ENCODE measurements at places on chromosomes 16 and 17. TPM values are rescaled to one million over a fixed set of nuclear protein-coding genes. Genes with fewer than 3 reads are reported as not detected.

GRCh38 chr17:77666881-77667395 is 291.6 kb upstream of the TNRC6C start:
- H3K36me3 ChIP-seq = no peaks in the 10 kb centered on the region
- H3K27me3 ChIP-seq = no peaks in the 10 kb centered on the region
- no peaks in the 10 kb centered on the region for H3K4me1 ChIP-seq
- no peak for DNase-seq

- no peaks in the 10 kb centered on the region for H3K36me3 ChIP-seq
- no peak overlapping the region for H3K4me3 ChIP-seq
- peak; percentile 33 for DNase-seq
- no peaks in the 10 kb centered on the region for H3K27me3 ChIP-seq
Measured at GRCh38 chr17:21218101-21218500, 4.1 kb upstream of the TMEM11 start.

DNA sequence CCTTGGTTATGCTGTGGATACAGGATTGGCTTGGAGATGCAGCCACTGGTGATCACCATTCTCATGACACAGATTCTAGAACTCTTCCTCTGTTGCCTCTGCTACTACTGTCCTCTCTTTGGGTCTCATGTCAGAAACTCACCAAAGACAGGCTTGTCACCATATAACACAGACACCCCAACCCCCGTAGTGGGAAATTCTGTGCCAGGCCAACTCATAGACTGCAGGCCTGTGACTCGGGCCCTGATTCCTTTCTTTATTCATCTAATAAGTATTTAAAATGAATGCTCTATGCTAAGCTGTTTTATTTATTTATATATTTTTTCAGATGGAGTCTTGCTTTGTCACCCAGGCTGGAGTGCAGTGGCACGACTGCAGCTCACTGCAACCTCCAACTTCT is 9.5 kb downstream of the CYB5D2 start:
- H3K4me1 ChIP-seq = no peaks in the 10 kb centered on the region
- H3K27ac ChIP-seq = no peak overlapping the region
- DNase-seq = no peak

- no peak overlapping the region for H3K27ac ChIP-seq
- H3K4me3 ChIP-seq = no peak overlapping the region
- H3K4me1 ChIP-seq = peaks cover 22% of the 10 kb centered on the region
- H3K27me3 ChIP-seq = no peaks in the 10 kb centered on the region
- H3K36me3 ChIP-seq = peaks cover 2% of the 10 kb centered on the region
Measured at GRCh38 chr16:48381201-48381600, 4.0 kb downstream of the SIAH1 start.

GRCh38 chr17:79914813-79915740 is 75.8 kb upstream of the CBX4 start:
- no peaks in the 10 kb centered on the region for H3K27me3 ChIP-seq
- H3K36me3 ChIP-seq = no peaks in the 10 kb centered on the region
- no peaks in the 10 kb centered on the region for H3K4me1 ChIP-seq
- H3K4me3 ChIP-seq = no peak overlapping the region

The G6PC1 gene
- not detected for polyA plus RNA-seq

DNA sequence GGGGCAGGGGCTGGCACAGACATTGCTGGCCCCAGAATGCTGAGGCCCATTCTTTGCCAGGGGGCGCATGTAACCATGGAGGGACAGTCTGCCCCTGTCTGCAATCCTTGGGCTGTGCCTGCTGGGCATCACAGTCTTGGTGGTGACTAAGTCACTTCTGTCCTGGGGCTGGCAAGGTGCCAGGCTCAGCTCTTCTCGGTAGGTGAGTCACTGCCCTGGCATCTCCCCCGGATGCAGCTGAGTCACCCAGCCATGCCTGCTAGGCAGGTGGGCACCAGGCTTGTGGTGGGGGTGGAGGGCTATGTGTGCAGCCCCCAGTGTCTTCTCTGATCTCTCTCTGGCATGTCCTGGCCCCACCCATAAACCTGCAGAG is 5.6 kb downstream of the RARA start:
- peaks cover 81% of the 10 kb centered on the region for H3K4me1 ChIP-seq
- no peak overlapping the region for H3K4me3 ChIP-seq
- no peak overlapping the region for H3K27ac ChIP-seq
- no peaks in the 10 kb centered on the region for H3K36me3 ChIP-seq

The HEXIM1 gene
- polyA plus RNA-seq = 17.7 TPM

- DNase-seq = no peak
- H3K4me3 ChIP-seq = no peak overlapping the region
- peaks cover 9% of the 10 kb centered on the region for H3K4me1 ChIP-seq
- H3K27me3 ChIP-seq = no peaks in the 10 kb centered on the region
- no peak overlapping the region for H3K27ac ChIP-seq
- H3K36me3 ChIP-seq = no peaks in the 10 kb centered on the region
Measured at GRCh38 chr17:50452630-50453300, 15.9 kb downstream of the CHAD start.

- H3K27ac ChIP-seq = no peak overlapping the region
- H3K27me3 ChIP-seq = no peaks in the 10 kb centered on the region
- no peaks in the 10 kb centered on the region for H3K36me3 ChIP-seq
Measured at GRCh38 chr16:85125570-85126393, 13.5 kb upstream of the CIBAR2 start.

DNA sequence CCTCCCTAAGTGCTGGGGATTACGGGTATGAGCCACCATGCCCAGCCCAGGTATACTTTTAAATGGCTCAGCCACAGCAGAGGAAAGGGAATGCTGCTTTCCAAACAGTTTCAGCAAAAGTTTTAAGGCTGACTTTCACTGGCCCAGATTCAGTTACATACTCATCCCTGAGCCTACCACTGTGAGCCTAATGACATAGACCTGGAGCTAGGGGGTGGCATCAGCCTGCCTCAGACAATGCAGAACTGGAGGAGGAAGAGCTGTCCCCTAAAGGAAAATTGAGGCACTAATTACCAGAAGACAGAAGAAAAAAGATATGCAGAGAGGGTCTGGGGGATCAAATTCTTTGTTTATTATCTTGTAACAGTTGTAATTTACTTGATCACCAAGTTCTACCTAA is 43.9 kb downstream of the HS3ST4 start:
- H3K27ac ChIP-seq = no peak overlapping the region
- H3K4me3 ChIP-seq = no peak overlapping the region
- H3K4me1 ChIP-seq = no peaks in the 10 kb centered on the region

The TMIGD1 gene
- polyA plus RNA-seq = not detected

DNA sequence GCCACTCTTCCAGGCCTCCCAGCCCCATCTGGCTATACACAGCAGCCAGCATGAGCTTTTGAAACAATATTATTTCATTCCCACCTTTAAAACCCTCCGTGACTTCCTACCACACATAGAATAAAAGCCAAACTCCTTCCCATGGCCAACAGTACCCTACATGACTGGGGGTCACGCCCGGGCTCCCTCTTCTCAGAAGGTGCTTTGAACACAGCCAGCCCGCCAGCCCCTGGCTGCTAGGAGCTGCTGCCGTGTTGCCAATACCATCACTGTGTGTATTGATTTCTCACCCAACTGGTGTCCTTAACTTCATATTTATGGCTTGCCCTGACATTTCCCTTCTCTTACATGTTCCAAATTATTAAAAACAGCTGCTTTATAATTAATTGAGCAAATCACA is 111.2 kb downstream of the GNAO1 start:
- no peak overlapping the region for H3K4me3 ChIP-seq
- H3K27me3 ChIP-seq = no peaks in the 10 kb centered on the region
- H3K36me3 ChIP-seq = no peaks in the 10 kb centered on the region
- H3K27ac ChIP-seq = no peak overlapping the region

- H3K27ac ChIP-seq = no peak overlapping the region
- no peak for DNase-seq
- H3K4me1 ChIP-seq = no peaks in the 10 kb centered on the region
- H3K27me3 ChIP-seq = no peaks in the 10 kb centered on the region
- H3K4me3 ChIP-seq = no peak overlapping the region
Measured at GRCh38 chr16:3084969-3085670, 14.0 kb downstream of the ZSCAN10 start.

GRCh38 chr16:85586380-85587104 is 26.6 kb upstream of the GSE1 start:
- H3K4me3 ChIP-seq = no peak overlapping the region
- H3K27ac ChIP-seq = no peak overlapping the region
- peaks cover 56% of the 10 kb centered on the region for H3K4me1 ChIP-seq
- no peaks in the 10 kb centered on the region for H3K36me3 ChIP-seq

The KRTAP2-2 gene
- not detected for polyA plus RNA-seq

The PPL gene
- polyA plus RNA-seq = 7.5 TPM

GRCh38 chr16:4058386-4058785 is 57.9 kb downstream of the ADCY9 start:
- no peak for DNase-seq
- H3K27ac ChIP-seq = no peak overlapping the region
- H3K4me1 ChIP-seq = peaks cover 9% of the 10 kb centered on the region
- no peak overlapping the region for H3K4me3 ChIP-seq

The CHST5 gene
- 0.05 TPM for polyA plus RNA-seq

DNA sequence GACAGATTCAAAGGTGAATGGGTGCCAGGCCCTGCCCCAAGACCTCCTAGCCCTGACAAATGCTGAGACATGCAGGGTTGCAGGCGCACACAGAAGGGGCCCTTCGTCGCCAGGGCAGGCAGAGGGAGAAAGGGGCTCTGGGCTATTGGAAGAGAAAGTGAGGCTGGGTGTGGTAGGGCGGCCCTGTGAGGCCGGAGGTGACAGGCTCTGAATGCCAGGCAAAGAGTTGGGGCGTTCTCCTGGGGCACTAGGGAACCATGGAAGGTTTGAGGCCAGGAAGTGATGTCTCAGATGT is 26.4 kb upstream of the NXPH3 start:
- no peak overlapping the region for H3K4me3 ChIP-seq
- no peaks in the 10 kb centered on the region for H3K27me3 ChIP-seq
- no peaks in the 10 kb centered on the region for H3K36me3 ChIP-seq
- H3K27ac ChIP-seq = no peak overlapping the region
- H3K4me1 ChIP-seq = no peaks in the 10 kb centered on the region

DNA sequence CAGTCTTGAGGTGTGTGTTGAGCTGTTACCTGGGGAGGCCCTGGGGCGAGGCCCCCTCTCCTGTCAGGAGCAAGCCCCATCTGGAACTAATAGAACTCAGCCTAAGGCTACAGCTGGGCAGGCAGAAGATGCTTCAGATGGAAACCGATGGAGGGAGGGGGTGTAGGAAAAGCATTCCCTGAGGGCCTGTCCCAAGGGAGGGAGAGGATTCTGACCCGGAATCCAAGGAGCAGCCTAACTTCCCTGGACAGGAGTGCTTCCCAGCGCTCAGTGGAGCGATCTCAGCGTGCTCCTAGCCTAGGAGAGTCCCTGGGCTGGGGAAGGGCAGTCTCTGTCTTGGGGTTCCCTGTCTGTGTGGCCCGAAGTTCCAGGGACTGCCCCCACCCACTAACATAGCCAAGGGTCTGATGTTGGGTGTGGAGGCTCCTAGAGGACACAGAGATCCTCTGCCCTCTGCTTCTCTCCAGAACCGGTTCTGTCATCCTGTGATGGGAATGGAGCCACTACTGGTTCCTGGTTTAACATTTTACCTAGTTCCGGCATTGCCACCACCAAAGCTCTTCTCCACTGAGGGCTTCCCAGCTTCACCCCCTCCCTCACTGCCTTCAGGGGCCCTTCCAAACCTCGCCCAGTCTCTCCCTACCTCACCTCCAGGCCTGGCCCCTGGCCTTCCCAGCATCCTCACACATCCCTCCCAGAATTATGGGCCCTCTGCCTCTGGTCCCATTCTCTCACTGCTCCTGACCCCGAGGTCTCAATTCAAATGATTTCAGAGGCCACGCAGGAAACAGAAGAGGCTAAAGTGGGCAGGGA is 58.7 kb downstream of the RTN4RL1 start:
- peak overlapping the region; percentile 96 for H3K27ac ChIP-seq
- H3K27me3 ChIP-seq = no peaks in the 10 kb centered on the region
- H3K4me1 ChIP-seq = peaks cover 58% of the 10 kb centered on the region

GRCh38 chr16:12314653-12315185 is 338.2 kb downstream of the SNX29 start:
- no peaks in the 10 kb centered on the region for H3K27me3 ChIP-seq
- peaks cover 7% of the 10 kb centered on the region for H3K4me1 ChIP-seq
- H3K36me3 ChIP-seq = no peaks in the 10 kb centered on the region

GRCh38 chr17:77736199-77736585 is 222.3 kb upstream of the TNRC6C start:
- no peaks in the 10 kb centered on the region for H3K36me3 ChIP-seq
- H3K27me3 ChIP-seq = no peaks in the 10 kb centered on the region
- no peak for DNase-seq
- H3K4me3 ChIP-seq = no peak overlapping the region

- H3K27ac ChIP-seq = peak overlapping the region; percentile 17
- H3K4me1 ChIP-seq = peaks cover 14% of the 10 kb centered on the region
Measured at GRCh38 chr17:38742411-38743308, 5.5 kb downstream of the PCGF2 start.

DNA sequence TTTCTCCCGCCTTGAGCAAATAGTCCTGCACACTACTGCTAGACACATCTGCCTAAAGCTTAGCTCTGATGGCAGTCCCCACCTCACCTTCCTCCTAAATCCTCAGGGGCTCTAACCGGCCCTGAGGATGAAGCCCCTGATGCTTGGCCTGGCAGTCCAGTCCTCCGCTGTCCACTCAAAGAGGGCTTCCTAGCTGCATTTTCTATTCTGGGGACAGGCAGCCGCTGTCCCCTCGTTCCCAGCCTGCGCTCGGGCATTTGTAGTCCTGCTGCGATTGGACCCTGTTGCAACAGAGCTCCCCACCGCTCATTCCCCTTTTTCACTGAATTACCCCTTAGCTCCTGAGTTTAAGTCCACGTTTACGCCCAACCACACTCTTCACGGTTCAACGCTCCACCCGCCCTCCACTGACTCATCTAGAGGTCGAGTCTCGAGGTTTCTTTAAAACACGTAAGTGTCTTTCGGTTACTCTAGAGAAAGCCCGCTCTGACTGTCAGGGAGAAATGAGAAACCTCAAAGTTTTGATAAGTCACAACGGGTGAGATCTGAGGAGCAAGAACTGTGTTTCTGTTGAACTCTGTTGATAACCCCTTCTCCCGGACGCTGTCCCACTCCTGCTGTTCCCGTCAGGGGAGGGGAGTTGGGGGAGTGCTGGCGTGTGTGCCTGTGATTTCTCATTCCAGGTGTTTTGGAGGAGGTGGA is 4.5 kb downstream of the CCR7 start:
- peak overlapping the region; percentile 59 for H3K27ac ChIP-seq
- H3K27me3 ChIP-seq = no peaks in the 10 kb centered on the region

The NPIPA2 gene
- 4.0 TPM for polyA plus RNA-seq

DNA sequence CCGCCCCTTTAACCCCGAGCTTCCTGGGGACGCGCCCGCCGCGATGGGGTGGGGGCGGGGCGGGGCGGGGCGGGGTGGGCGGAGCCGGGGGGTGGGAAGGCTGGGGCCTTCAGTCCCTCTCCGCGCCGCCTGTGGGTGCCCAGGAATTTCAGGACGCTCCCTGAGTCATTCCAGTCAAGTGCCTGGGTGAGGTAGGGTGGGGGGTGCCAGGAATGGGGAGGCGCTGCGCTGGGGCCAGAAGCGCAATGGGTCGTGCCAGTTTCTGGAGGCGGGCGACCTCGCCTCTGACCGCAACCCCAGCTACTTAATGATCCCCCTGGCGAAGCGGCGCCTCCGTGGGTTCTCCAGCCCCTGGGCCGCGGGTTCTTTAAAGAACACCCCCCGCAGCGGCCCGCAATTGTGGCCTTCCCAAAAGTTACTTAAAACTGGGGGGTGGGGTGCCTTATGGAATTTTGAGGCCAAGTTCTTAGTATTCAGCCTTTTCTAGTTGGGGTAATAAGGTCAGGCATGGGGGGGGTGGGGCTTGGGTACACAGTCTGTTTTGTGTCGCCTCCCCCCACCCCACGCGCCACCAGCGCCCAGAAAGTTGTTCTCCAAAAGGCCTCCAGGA is 826 bp upstream of the GSE1 start:
- peak; percentile 85 for DNase-seq
- H3K4me3 ChIP-seq = peak overlapping the region; percentile 75
- H3K4me1 ChIP-seq = peaks cover 50% of the 10 kb centered on the region
- H3K36me3 ChIP-seq = no peaks in the 10 kb centered on the region
- H3K27me3 ChIP-seq = no peaks in the 10 kb centered on the region

GRCh38 chr17:43676471-43676870 is 14.7 kb upstream of the MEOX1 start:
- H3K4me1 ChIP-seq = peaks cover 7% of the 10 kb centered on the region
- DNase-seq = no peak
- H3K27ac ChIP-seq = no peak overlapping the region
- H3K27me3 ChIP-seq = no peaks in the 10 kb centered on the region

The PDP2 gene
- 4.1 TPM for polyA plus RNA-seq
